ENCODE measurements at places on chromosomes 2 and 18.
A peak's percentile ranks its signal among the peaks of the same experiment; 100 is the strongest.

DNA sequence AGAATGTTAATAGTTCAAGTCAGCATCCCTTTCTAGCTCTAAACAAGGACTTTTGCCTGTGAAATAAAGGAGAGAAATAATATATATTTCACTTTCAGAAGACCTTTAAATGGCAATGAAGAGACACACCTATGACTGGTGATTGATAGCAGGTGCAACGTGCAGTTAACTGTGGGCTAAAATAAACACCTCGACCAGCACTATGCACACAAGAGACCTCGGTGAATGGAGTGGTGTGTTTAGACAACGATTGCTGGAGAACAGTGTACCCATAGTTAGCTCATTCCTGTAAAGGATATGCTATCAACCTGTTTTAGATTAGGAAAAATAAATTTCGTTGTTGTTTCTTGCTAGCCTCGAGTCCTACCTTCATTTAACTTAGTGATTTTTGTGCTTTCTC is 143.4 kb downstream of the NR4A2 start:
- DNase-seq, result no peak

DNA sequence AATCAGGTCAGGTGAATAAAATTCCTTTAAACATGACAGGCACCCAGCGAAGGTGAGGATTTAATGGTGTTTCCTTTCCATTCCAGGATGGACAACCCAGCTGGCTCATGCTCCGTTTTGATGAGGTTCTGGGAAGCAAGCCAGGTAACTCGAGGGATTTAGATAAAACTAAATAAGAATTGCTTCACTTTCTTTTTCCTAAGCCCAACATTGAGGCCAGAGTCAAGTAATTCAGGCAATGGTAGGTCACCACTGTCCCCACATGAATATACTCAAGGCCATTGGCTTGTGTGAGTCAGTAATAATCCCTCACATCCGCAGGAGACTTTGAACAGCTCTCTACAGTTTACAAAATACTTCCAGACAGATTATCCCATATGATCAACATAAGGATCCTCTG is 16.2 kb upstream of the LRATD1 start:
- DNase-seq, result no peak

DNA sequence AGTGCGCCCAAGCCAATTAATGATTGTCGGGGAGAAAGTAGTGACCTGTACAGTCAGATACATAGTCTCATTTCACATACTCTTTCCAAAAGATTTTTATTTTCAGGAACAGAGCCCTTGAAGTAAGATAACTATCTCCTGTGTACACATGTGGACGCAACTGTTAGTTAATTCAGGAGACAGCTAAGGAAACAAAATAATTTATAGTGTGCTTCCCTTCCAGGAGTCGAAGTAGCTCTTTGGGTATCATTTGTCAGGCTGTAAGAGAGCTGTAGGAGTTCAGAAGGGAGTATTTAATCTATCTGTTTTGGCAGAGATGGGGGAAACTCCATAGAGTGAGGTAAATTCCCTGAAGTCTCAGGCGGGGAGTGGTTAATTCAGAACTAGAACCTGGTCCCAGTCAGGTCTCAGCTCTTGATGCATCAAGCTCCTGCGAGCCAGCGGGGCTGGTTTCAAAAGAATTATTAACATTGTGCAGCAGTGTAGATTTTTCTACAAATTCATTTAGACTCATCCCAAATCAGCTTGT is 63.0 kb downstream of the MAPK4 start:
- no peak for DNase-seq

GRCh38 chr2:200450288-200450687 is 59.6 kb downstream of the KCTD18 start:
- no peak for DNase-seq

DNA sequence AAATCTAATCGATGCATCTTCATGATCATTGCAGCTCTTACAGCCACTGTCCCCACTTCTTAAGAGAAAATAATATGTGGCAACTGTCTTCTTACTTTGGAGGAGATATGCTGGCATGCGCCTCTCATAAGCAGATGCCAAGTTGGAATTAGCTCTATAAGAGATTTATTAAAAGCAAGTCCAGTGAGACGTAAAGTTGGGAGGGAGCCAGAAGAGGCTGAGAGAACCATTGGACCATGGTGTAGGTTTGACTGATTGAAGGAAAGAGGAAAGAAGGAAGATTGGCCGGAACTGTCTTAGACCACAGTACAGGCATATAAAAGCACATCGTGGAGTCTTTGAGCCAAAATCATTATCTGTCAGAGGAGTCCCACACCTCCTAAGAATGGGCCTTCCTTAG is 265.7 kb upstream of the ZC3H15 start:
- no peak for DNase-seq

- no peak for DNase-seq
Measured at GRCh38 chr2:18362696-18363095, 197.8 kb downstream of the RDH14 start.

DNA sequence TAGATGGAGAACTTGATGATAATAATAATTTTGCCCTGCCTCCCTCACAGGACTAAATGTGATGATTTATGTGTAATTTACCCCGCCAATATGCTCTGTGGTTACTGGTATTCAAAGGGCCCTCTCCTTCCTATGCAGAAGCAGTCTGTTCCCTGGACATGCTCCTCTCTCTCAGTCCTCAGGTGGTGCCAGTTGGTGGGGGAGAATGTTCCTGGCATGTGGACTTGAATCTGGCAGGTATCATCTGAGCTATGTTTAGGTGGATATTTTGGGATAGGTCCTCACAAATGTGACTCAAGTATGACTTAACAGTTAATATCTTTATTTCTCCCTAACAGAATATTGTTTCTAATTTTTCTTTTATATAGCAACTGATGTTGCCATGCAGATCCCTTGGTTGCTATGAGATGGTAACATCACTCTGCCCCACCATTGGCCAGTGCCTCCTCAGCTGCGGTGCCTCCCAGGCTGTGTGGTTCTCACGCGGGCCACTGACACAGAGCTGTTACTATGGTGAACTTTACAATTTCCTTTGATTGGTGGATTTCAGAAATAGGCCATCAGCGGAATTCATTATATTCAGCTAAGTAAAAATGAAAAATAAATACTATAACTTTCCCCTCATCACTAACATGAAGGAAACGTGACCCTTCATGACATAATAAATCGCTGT is 106.7 kb upstream of the PELI1 start:
- no peak for DNase-seq

DNA sequence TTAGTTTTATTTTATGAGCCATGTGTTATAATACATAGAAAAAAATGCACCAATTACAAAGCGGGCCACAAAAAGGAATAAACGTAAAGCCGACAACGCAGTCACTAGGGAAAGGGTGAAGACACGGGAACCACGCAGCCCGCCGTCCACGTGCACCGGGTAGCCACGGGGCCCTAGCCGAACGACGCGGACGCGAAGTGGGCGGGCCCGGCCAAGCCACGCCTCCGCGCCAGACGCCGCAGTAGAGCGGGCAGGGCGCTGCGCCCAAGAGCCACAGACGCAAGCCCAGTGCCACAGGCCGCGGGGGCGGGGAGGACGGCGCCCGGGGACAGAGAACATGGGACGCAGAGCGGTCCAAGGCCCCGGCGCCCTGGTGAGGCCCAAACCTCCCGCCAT is at the start of gene DUSP28:
DUSP28 (plus strand) TSS at position 274 of the 396 bp plus-strand sequence. CDS start 328 bp downstream, outside the sequence.
- DNase-seq, result peak; percentile 86
